ENCODE measurements at places on chromosomes 1 and 21.

GRCh38 chr1:95002164-95002539 is 70.6 kb downstream of the ALG14 start:
- DNase-seq = no peak

- no peak for DNase-seq
These were observed 45.7 kb upstream of the ANGPTL1 start for GRCh38 chr1:178916448-178917174.

DNA sequence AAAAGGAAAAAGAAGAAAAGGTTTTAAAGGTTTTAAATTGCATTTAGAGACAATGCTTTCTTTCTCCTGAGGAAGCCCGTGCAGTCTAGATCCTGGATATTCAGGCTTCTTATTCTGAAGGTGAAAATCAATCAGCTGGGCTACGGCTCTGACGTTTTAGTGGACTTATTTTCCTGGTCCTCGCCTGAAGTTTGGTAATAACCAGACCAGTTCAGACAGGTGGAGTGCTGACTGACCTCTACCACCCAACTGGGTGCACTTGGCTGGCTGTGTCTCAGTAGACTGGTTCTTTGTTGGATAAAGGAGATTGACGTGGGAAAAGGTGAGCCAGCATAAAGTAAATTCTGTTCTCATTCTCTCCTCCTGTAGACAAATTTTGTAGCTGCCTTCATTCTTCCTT is 7.2 kb upstream of the ATP1A1 start:
- no peak for DNase-seq

DNA sequence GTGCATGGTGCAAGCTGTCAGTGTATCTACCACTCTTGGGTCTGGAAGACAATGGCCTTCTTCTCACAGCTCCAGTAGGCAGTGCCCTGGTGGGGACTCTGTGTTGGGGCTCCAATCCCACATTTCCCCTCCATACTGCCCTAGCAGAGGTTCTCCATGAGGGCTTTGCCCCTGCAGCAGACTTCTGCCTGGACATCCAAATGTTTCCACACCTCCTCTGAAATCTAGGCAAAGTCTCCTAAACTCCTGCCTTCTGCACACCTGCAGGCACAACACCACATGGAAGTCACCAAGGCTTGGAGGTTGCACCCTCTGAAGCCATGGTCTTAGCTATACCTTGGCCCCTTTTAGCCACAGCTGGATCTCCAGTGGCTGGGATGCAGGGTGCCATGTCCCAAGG is 31.8 kb upstream of the CITED4 start:
- DNase-seq = no peak

- DNase-seq = no peak
These were observed 22.2 kb downstream of the DNM3 start for GRCh38 chr1:171863531-171863930.

GRCh38 chr1:66480162-66480561 is 53.8 kb upstream of the SGIP1 start:
- no peak for DNase-seq

DNA sequence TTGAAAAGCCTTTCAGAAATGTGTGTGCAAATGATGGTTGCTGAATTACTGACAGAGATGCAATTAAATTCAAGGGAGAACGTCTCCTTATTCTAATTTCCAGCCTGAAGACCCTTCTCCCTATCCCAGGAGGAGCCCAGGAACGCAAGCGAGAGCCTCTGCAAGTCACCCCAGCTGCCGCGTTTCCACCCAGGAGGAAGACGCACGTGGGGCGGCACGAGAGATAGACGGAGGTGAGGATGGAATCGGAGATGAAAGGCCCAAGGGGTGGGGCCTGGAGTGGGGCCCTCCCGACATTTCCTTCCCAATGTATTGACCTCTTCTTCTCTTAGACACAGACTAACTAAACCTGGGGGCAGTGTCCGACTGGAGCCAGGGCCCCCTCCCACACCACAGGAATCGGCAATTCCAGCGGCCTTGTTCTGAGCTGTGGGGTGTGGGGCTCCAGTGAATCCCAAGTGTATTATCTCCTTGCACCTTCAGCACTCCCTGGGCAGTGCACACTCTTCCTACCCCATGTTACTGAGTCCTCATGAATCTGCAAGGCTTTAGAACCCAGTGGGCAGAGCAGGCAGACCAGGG is 322.5 kb downstream of the AJAP1 start:
- DNase-seq = no peak

DNA sequence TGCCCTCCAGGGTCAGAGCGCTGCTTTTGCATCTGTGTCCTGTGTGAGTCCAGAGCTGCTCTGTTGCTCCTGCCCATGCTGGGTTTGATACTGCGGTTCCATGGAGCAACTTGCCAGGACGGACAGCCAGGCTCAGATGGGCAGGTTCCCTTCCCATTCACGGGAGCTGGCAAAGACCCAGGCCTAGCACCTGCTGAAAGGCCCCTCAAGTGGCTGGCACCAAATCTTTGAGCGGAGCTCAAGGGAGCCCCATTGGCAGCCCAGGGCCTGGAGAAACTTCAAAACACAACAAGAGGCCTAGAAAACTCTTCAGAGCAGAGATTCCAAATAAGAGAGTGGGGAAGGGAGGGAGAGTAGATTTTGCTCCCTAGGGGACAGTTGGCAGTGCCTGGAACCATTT is 97.2 kb downstream of the ACTL8 start:
- DNase-seq = no peak

DNA sequence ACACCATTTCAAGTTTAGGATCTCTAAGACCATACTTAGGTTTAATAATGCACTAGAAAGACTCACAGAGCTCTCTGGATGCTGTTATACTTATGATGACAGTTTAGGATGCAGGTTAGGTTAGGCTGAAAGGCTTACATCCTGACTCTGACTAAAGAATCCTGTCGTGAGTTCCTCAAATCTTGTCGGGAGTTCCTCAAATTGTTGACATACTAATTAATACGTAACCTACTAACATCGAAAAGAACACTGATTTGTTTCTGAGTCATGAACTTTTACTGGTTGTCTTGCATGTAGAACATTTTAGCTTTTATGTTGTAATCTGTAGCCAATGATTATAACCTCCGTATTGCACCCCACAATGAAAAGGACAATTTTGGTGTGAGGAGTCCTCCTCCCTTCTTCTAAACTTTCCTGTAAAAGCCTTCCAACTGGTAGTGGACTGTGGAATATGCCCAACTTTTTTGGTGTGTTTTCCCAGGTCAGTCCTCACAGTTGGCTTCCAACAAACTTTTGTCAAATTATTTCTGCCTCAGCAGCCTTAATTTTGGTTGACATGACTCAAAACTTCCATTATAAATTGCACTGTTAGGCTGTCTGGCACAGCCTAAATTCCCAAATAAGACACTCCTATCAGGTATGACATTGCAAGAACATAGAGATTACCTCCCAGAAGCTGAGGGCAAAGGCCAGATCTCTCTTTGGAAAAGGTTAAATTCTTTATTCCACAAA is 107.9 kb upstream of the PALMD start:
- no peak for DNase-seq
